ENCODE measurements at places on chromosomes 4 and X.

DNA sequence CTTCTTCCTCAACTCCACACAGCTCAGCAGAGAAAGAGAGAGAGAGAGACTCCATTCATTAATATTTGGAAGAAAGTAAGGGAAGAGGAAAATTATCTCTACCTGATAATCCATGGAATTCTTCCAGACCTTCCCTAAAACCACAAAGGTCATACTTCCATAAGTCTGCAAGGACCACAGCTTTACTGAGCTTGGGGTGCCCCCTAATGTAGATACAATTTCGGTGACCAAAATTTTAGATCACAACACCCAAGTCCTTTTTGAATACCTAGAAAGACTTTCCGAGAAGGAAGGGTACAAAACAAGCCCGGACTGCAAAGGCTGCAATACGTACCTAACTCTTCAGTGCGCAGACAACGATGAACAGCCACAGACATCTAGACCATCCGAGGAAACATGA lies 523.9 kb downstream of the GLUD2 start:
- DNase-seq: no peak

GRCh38 chr4:119570401-119570800 lies 58.2 kb downstream of the PDE5A start:
- DNase-seq: no peak

GRCh38 chr4:87819281-87819919 lies 13.4 kb upstream of the MEPE start:
- DNase-seq: no peak

DNA sequence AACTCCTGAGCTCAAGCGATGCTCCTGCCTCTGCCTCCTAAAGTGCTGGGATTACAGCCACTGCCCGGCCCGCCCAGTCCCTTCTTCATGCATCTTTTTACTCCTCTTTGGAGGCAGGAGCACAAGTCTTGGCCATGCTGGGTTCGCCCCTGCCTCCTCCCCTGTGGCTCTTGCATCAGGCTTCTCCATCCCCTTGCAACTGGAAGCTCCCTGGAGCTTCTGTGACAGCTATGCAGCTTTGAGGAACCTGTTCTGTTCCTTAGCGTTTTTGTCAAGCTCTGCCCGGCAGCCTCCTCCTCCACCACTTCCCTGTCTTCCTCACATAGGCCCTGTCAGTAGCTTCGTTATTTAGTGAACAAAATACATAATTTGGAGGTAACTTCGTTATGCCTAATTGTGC lies 73.9 kb downstream of the PSAPL1 start:
- no peak for DNase-seq

GRCh38 chr4:138659812-138660316 lies 355.7 kb upstream of the NOCT start:
- no peak for DNase-seq

GRCh38 chr4:48129307-48130014 lies 4.6 kb downstream of the TXK start:
- no peak for DNase-seq

GRCh38 chr4:70062000-70062399 lies 11.8 kb downstream of the HTN1 start:
- no peak for DNase-seq

- DNase-seq: no peak
Measured at GRCh38 chrX:21766101-21766500, 8.2 kb upstream of the SMPX start.

- no peak for DNase-seq
Measured at GRCh38 chr4:6258741-6259140, 10.9 kb upstream of the WFS1 start.

DNA sequence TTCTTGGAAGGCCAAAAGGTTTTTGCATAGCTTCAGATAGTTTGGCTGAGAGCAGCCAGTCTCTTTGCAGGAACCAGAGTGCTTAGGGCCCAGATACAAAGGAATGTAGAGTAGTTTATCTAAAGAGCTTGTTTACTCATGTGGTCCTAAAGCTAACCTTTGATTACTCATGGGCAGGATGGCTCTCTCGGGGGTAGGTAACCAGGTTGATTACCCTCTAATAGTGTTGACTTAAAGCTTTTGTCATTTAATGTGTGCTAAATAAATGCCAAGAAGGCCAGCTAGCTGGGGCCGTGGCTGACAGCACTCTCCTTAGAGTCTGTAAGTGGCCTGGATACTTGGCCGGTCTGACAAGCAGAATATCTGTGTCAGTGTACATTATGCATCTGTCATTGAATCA lies 69.7 kb upstream of the MAGEB16 start:
- no peak for DNase-seq

- no peak for DNase-seq
Measured at GRCh38 chr4:61275241-61275640, 75.1 kb downstream of the ADGRL3 start.

- DNase-seq: no peak
Measured at GRCh38 chr4:158809611-158810486, 41.0 kb downstream of the FNIP2 start.

GRCh38 chrX:3403748-3404147 lies 57.3 kb upstream of the MXRA5 start:
- no peak for DNase-seq

DNA sequence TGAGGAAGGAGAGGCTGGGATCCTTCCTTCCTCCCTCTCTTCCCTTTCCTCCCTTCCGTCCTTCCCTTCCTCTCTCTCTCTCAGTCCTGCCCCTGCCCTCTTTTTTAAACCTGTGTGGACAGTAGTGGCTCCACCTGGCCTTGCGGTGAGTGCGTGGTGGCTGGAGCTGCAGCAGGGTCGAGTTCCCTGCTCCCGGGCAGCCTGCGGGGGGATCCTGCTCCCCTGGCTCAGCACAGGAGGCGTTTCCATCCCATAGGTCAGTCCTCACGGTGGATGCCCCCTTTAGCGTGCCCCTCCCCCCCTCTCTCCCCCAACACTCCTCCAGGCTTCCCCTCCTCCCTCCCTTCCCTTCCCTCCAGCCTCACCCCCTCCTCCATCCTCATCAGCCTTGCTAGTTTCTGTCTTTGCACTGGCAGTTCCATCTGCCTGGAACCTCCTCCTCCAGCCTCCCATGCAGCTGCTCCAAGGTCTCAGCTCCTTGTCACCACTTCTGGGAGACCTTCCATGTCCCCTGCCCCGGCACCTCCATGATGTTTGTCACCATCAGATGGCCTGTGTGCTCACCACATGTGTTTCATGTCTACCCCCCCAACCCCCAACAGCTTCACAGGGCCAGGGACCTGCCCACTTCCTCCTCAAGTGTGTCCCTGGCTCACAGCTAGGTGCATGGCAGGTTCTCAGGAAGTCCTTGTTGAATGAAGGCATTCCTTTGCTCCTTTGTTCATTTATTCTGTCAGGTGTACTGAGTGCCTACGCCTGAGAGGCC lies 68.4 kb downstream of the PSAPL1 start:
- no peak for DNase-seq

DNA sequence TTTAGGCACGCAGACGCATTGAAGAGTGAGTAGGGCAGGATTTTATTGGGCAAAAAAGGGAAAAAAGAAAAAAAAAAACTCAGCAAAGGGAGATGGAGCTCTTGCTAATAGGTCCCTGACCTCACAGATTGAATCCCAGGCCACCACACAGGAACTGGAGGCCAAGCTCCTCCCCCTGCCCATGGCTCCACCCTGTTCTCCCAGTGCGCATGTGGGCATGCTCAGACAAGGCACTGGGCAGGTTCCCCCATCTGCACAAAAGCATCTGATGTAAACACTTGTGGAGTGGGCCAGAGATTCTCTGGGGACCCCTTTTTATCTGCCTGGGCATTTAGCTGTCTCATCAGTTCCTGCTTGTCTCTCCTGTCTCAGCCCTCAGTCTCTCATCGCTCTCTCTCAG lies 9.5 kb downstream of the FRMD7 start:
- DNase-seq: no peak

GRCh38 chr4:40548256-40548655 lies 81.4 kb downstream of the RBM47 start:
- no peak for DNase-seq

GRCh38 chrX:132737743-132738142 lies 220.7 kb downstream of the HS6ST2 start:
- no peak for DNase-seq

DNA sequence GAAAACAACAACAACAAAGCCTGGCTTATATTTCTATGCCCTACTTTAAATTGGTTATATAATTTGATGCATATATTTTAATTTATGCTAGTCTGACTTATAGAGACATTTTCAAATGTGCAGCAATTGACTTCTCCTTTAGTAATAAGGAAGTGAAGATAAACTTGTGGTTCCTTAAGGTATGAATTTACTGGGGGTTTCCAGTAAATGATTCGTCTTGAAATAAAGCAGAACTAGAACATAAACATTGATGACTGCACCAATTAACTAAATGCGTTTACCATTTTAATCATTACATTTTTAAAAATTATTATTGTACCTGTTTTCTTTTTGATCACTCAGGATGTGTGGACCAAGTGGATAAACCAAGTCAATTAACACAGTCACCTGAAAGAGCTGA lies 99.6 kb upstream of the CCSER1 start:
- DNase-seq: no peak

DNA sequence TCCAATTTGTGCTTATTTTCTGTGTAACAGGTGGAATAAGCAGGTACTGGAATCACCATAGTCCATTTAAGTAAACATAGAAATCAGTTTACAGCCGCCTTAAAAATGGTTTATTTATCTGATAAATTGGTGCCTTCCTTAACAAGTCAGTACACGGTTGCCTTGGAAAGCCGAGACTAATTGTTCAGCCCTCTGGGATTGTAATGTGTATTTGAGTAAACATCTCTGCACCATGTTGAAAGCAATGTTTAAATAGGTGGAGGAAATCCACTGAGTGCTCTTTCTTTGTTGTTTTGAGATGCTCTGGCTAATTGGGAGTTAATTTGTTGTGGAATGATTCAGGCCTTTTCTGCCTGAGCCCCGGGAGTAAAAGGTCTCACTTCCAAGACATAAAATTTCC lies 45.7 kb upstream of the ADRA2C start:
- DNase-seq: no peak

- no peak for DNase-seq
Measured at GRCh38 chr4:43564107-43564506, 671.6 kb downstream of the GRXCR1 start.

- no peak for DNase-seq
Measured at GRCh38 chr4:154604696-154605200, 7.7 kb downstream of the FGG start.

- no peak for DNase-seq
Measured at GRCh38 chrX:18971506-18971905, 12.4 kb downstream of the PHKA2 start.

GRCh38 chr4:8144359-8144758 lies 14.3 kb downstream of the ABLIM2 start:
- DNase-seq: no peak

GRCh38 chr4:143700416-143701352 lies at the start of gene FREM3:
Gene FREM3 (minus strand): TSS chr4:143700675. CDS start chr4:143700675, 0 bp downstream.
- no peak for DNase-seq

DNA sequence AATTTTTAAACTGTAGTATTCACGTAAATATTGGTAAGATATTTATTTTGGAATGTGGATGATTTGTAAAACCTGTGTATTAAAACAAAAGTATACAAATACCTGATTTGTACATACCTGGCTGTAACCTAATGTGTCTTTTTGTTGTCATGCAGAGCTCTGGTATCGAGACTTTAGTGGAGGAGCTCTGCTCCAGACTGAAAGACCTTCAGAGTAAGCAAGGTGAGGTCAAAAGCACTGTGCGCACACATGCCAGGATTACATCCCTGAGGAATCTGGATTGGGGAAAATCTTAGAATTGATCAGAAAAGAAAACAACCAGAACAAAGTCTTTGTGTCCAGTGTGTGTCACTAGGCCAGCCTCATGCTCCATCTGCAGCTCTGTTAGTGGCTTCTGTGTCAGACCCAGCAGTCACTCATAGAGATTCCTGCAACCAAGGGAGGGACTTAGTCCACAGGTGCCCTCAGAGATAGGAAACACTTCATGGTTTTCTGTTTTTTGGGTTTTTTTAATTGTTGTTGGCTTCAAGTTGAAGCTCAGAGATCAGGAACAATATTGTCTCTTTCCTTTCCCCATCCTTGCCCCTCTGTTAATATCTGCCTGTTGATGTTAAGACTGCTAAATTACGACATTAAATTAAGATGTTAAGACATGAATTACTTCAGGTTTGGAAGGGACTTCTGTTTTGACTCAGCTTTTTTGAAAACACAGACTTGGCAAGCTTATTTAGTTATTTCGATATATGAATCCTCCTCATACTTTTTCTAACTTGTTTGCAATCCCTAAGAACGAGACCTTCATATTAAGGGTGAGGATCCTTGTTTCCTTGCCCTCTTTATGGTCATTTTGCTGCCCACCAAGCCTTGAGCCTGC lies 52.4 kb upstream of the TBC1D14 start:
- DNase-seq: no peak

- no peak for DNase-seq
Measured at GRCh38 chrX:134374294-134374693, 85.7 kb upstream of the HPRT1 start.

DNA sequence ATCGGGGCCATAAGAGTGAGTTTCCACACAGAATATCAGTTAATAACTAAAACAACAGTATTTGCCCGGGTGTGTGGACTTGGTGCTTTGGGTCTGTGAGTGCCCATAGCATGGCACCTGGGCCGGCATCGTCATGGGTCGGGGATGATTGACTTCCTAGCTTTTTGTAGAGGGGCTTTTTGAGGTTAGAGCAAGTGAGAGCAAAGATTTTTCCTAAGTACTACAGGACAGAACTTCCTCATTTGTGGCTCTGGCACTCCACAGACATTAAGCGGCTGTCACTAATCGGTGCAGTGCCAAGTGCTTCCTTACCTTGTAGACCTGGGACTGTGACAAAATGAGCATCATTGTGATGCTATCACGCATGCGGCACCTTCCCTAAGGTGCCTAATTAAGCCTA lies 81.0 kb downstream of the SHROOM2 start:
- DNase-seq: no peak

DNA sequence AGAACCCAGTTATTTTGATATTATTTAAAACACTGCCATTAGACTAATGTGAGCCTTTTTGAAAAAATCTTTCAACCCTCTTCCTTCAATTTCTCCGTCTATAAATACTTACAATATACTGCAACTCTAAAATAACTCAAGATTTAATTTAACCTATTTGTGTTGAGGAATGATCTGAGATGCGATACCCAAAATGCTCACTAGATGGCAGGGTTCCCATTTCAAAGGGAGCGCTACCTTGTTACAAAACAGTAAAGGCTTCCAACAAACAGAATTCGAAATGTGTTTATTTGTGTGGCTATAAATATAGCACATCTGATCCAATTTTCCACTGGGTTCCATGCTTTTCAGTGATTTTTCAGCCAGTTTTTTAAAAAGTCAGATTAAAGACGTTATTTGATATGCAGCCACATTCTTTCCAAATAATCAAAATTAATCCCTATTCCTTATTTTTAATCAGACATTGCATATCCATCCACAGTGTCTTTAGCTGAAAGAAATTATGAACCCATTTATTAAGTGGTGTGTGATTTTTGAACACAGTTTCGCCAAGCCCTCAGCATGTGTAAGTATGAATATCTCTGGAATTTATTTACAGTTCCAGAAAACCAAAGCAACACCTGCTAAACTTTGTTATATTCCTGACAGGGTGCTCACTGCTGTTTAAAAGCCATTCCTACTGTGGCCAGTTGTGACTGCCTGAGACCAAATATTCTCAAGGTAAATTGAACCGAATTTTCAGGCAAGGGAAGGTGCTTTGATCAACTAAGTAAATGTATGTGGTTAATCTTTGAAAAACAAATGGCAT lies 668.0 kb upstream of the LCORL start:
- no peak for DNase-seq
